ENCODE measurements at places on chromosomes 2 and 18.

DNA sequence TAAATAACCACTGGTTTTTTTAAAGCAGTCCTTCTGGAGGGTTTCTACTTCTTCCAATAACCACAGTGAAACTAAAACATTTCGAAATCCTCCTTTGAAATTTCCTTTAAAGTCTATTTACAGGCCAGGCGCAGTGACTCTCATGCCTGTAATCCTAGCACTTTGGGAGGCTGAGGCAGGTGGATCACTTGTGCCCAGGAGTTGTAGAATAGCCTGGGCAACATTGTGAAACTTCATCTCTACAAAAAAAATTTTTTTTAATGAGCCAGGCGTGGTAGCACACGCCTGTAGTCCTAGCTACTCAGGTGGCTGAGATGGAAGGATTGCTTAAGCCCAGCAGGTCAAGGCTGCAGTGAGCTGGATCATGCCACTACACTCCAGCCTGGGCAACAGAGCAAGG is 15.2 kb downstream of the KIDINS220 start:
- DNase-seq, result no peak

- no peak for DNase-seq
Observed at GRCh38 chr18:38944446-38945024, 1378.9 kb upstream of the CELF4 start.

GRCh38 chr18:69230204-69230603 is 170.5 kb upstream of the DOK6 start:
- DNase-seq, result no peak

GRCh38 chr2:25585189-25585588 is 88.2 kb downstream of the DTNB start:
- no peak for DNase-seq

DNA sequence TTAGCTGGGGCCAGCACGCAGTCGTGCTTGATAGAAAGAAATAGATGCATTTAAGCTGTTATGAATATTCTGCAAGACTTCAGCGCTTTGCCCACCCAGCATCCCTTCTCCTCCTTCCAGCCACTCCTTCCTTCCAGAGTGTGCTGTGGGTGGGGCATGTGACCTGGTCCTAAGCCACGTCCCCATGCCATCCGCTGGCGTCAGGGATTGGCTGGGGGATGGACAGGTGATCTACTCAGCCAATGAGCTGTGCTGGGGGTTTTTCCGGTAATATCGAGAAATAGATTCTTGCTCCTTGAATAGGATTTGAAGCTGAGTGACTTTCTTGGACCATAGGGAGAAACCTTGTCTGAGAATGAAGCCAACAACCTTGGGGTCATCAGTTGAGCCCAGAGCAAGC is 4.8 kb upstream of the ZAP70 start:
- no peak for DNase-seq

GRCh38 chr2:113341191-113341869 is 62.6 kb upstream of the PAX8 start:
- no peak for DNase-seq

GRCh38 chr2:15593327-15593705 is 1.6 kb downstream of the DDX1 start:
- DNase-seq, result no peak

- no peak for DNase-seq
Observed at GRCh38 chr2:165508927-165509326, 39.4 kb downstream of the CSRNP3 start.

DNA sequence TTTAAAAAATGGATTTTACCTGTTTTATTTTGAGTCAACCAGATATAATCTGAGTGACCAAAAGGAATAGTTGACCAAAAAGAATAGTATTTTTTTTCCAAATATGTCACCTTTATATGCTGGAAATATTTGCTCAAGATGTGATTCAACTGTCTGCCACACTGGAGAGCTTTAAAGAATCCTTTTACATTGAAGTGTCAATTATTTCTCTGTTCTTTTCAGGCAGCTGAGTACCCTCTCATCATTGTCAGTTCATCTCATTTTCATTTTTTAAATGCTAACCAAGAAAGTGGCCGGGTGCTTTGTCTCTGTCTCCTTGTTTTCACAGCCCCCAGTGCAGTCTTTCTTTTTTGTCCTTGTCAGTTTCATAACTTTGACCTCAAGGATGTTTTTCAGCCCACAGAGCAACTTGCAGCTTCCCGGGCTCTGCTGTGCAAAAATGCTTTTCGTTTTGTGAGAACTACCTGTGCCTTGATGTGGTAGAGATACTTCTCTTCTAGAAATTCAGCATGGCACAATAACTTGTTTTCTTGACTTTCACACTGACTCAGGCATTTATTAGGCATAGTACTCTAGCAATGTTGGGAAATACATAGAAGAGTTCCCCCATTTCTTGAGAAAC is 23.4 kb upstream of the CERS6 start:
- no peak for DNase-seq

DNA sequence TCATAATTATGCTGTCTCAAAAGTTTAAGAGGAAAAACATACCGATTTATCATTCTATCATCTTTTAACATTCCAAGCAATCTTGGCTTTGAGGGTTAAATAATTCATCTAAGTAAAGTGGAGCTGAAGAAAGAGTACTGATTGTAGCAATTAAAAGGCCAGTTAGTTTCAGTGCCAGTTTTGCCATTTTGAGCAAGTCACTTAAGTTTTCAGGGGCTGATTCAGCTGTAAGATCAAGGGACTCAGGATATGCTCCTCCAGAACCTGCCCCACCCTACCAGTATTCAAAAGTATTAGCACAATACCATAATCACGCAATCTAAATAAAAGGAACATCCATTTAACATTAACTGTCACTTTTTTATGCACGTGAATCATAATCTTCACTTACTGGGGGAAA is 1.9 kb downstream of the SS18 start:
- DNase-seq, result no peak

DNA sequence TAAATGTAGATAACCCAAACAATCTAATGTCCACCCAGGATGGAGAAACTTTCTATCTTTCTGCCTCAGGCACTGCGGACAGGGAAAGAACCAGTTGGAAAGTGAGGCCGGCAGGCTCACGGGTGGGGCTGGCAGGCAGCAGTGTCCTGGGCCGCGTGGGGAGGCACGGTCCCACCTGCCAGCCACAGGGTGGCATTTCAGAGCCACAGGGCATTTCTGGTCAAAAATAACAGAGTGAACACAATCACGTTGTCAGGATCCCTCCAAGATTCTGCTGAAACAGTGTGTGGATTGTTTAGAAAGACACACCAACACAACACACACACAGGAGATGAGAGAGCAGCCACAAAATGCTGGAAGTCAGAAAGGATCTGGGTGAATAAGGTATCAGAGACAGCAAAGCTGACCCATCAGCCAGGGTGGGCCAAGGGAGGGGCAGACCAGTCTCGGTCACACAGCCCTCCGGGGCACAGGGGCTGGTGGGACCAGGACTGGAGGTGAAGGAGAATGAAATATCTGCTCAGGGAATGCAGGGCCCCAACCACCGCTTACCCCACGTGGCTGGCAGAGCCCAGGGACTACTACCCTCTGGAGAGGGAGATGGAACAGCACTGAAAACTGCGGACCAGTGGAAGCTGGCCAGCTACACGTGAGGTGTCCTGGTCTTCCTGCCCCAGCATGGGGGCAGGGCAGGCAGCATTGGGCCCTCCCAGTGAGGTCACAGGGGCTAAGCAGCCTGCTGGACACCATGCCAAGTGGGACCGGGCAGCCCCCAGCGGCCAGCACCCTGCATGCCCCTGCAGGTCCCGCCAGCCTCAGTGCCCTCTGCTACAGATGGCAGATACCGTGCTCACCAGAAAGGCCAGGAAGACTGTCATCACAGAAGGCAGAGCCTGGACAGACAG is 173.9 kb downstream of the HDAC4 start:
- DNase-seq, result no peak

DNA sequence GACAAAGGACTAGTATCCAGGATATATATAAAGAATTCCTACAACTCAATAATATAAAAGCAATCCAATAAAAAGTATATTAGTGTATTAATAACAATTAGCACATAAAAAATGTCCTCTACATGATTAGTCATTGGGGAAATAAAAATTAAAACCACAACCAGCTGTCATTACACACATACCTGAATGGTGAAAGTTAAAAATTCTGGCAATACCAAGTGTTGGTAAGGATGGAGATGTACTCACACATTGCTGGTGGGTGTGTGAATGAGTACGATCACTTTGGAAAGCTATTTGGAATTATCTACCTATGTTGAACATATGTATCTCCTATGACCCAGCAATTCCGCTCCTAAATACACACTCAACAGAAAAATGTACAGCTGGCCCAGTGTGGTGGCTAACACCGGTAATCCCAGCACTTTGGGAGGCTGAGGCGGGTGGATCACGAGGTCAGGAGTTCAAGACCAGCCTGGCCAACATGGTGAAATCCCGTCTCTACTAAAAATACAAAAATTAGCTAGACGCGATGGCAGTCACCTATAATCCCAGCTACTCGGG is 14.3 kb upstream of the NOL10 start:
- DNase-seq, result no peak

DNA sequence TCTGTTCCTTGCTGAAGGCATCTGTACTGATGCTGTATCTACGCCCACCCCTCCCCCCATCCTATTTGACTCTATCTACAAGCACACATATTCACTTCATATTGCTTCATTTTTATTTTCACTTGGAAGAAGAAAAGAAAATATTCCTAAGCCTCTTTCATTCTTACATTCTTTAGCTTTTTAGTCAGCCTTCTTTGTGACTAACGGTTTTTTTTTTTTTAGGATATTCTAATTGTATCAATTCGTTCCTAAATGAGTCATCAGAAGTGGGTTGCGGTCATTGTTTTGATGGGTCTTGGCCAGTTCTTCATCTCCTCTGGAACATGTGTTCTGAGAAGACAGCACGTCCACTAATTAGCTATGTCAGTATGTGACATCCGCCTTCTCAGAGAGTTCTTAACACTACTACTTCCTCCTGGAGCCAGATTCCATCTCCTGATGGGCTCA is 88.7 kb downstream of the MYO1B start:
- no peak for DNase-seq

GRCh38 chr2:99729104-99730025 is 239.5 kb upstream of the REV1 start:
- no peak for DNase-seq

DNA sequence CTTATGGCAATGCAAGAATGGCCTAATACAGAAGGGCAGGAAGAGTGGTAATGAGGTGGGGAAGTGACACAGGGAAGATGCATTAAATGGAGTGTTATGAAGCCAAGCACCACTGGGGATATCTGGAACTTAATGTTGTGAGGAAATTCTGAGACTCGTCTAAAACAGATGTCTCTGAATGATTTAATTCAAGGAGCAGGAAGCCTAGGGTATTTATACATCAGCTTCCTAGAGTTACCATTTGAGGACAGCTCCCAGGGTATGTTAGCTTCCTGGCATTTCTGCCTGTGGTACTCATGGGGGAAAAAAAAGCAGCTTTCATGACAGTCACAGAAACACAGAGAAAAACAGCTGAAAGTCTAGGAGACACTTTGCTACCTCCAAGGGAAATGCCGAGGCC is 989.5 kb downstream of the CBLN2 start:
- DNase-seq, result no peak

DNA sequence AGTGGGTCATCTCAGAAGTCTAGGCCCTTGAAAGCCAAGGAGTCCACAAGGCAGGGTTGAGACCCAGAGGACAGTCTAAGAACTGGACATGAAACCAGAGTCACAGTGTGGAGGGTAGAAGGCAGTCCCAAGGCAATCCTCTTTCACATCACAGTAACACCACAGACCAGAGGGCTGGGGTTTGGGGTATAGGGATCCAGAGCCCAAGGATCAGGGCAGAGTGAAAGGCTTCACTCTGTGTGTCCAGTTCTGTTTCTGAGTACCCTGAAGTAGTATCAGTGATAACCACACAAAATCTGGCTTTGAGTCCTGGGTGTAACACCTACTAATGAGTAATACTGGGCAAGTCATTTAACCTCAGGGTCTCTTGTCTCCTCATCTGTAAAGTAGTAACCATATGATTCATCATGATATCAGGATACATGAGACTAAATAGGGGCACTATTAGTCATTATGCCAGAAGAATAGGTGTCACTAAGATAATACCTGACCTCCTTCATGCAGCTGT is 91.0 kb downstream of the ICA1L start:
- DNase-seq, result peak; percentile 82

DNA sequence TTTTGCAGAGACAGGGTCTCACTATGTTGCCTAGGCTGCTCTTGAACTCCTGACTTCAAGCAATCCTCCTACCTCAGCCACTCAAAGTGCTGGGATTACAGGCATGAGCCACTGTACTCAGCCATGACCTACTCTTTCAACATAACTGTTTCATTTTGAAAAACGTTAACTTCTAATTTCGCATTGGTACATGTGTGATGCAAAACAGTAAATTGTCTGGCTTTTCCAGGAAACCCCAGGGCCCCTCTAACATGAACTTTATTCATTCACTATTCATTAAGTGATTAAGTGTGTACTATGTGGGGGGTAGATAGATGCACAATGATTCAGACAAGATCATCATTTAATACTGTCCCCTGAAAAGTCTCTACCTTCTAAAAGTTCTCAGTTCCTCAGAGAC is 364.9 kb downstream of the SS18 start:
- no peak for DNase-seq

DNA sequence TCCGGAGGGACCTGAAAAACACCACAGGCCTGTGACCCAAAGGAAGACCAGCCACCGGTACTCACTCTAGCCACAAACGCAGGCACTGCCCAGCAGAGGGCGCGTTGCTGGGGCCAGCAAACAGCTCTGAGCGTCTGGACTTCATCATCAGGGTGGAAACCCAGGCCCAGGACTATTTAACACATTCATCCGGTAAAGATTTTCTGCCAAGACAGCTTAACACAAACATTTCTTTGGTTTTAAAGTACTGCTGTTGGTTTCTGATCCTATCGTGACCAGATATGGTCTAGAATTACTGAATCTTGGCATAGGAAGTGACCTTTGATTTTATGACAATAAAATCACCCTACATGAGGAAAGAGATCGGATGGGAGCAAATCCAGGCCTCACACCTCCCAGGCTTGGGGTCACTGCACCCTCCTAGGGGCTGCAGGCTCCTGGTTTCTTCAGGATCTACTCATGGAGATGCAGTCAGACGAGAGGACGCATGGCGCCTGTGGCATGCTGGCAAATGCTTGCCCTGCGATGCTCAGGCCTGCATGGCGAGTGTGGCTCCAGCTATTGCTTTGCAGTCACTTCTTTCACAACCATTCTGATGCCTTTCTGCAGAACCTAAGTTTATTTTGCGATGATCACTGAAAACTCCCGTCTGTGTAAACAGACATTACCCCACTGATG is 130.4 kb downstream of the COL4A4 start:
- no peak for DNase-seq

- no peak for DNase-seq
Observed at GRCh38 chr2:66481100-66481549, 46.2 kb downstream of the MEIS1 start.

DNA sequence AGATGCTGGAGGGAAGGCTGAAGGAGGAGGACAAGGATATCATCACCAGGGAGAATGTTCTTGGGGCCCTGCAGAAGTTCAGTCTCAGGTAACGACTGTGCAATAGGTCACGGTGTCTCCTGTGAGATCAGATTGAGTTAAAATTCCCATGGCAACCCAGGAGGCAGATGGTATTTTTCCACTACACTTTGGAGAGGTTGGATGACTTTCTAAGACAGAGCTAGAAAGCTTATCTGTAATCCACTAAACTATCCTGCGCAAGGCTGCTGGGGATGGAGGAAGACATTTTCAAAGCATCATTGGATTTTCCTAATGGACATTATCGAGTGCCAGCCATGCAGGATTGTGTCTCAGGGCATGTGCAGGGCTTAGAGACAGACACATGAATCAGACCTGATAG is 74.6 kb downstream of the ARMC9 start:
- DNase-seq, result no peak

Measured in kidney epithelial cell (primary cell).